Stimulated activated CD4-positive, alpha-beta T cell treated with anti-CD3 and anti-CD28 coated beads, Interleukin-12 subunit alpha, Interleukin-12 subunit beta, amount 100 ng/mL, for 24 hours (primary cell): ENCODE measurements at places on chromosomes 2 and 18.
A peak's percentile ranks its signal among the peaks of the same experiment; 100 is the strongest.

GRCh38 chr18:76486574-76486973 is 8.5 kb downstream of the ZNF516 start:
- no peak for DNase-seq

GRCh38 chr18:68694316-68694715 is 20.6 kb downstream of the TMX3 start:
- DNase-seq = no peak

- DNase-seq = peak; percentile 87
These were observed 431 bp upstream of the SEC11C start for GRCh38 chr18:59139291-59139614.

GRCh38 chr2:206442833-206443734 is at the start of gene ADAM23:
Gene ADAM23, plus strand, starts transcription at chr2:206443532. Its CDS starts 335 bp downstream, at chr2:206443867.
- DNase-seq = peak; percentile 28

DNA sequence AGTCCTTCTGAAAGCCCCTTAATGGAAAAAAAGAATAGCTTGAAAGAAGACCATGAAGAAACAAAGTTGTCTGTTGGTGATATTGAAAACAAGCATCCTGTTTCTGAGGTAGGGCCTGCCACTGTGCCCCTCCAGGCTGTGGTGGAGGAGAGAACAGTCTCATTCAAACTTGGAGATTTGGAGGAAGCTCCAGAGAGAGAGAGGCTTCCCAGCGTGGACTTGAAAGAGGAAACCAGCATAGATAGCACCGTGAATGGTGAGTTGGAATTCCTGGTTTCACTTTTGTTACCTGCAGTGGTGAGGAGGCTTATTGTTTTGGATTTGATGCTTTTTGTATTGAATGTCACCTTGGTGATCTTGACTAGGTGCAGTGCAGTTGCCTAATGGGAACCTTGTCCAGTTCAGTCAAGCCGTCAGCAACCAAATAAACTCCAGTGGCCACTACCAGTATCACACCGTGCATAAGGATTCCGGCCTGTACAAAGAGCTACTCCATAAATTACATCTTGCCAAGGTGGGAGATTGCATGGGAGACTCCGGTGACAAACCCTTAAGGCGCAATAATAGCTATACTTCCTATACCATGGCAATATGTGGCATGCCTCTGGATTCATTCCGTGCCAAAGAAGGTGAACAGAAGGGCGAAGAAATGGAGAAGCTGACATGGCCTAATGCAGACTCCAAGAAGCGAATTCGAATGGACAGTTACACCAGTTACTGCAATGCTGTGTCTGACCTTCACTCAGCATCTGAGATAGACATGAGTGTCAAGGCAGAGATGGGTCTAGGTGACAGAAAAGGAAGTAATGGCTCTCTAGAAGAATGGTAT is 13.3 kb downstream of the SLC20A1 start:
- no peak for DNase-seq

- no peak for DNase-seq
These were observed 125.8 kb downstream of the GALNT14 start for GRCh38 chr2:31012406-31012805.

GRCh38 chr18:23422751-23423418 is 30.2 kb upstream of the RIOK3 start:
- no peak for DNase-seq

GRCh38 chr2:241314226-241315092 is 1.0 kb downstream of the HDLBP start:
- no peak for DNase-seq

GRCh38 chr2:13652531-13653313 is 936.0 kb downstream of the TRIB2 start:
- no peak for DNase-seq

DNA sequence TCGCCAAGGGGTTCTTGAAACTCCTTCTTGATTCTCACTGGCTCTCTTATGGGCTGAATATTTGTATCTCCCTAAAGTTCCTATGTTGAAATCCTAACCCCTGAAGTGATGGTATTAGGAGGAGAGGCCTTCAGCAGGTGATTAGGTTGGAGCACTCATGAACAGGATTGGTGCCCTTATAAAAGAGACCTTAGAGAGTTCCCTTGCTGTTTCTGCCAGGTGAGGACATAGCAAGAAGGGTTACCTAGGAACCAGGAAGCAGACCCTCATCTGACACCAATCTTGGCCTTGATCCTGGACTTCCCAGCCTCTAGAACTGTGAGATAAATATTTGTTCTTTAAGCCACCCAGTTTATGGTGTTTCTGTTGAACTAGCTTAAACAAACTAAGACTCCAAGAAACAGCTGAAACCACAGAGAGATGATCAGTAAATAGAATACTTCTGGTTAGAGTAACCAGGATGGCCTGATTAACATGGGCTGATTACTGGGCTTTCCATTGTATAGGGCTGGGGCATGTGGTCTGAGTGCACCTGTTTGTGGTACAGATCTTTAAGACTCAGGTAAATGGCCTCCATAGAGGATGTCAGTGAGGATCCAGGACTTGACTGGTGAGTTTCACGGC is 7.7 kb upstream of the CDC42EP3 start:
- DNase-seq = no peak

GRCh38 chr2:19643117-19643518 is 258.7 kb downstream of the TTC32 start:
- DNase-seq = no peak

DNA sequence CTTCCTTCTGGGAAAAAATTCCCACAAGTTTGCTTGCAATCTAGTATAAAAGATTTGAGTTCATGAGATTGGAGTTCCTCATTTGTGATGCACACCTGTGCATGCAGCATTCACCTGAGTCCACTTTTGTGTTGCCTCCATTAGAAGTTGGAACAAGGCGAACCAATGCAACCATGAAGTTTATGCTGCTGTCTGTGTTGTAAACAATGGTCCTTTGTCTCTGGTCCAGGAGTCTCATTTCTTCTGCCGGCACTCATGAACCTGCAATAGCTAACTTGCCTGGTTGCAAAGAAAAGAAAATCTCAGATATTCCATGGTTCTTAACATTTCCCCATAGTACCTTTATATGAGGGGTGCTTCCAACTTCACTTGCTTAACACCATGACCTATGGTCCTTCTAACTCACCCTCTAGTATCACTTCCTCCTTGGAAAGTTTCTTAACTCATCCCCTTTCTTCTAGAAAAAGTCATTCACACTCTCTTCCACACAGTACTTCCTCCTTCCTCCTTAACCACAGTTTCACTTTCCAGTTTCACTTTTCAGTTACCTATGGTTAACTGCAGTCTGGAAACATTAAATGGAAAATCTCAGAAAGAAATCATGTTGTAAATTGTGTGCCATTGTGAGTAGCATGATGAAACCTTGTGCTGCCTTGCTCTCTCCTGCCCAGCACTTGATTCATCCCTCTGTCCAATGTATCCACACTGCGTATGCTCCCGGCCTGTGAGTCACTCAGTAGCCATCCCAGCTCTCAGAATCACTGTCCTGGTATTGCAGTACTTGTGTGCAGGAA is 128.8 kb upstream of the TRIB2 start:
- DNase-seq = no peak

DNA sequence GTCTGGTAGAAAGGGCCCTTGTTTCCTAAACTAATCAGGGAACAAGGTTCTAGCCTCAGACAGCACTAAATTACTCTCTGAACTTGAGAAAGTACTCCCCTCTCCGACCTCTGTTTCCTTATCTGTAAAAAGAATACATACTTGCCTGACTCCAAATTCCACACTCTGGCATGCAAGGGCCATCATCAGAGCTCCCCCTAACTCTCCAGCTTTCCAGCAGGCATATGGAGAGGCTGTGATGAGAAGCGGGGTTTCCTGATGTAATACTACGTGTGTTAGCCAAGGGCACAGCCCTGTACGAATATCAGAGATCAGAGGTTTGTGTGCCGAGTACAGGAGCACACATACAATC is 1.8 kb upstream of the EVA1A start:
- no peak for DNase-seq

DNA sequence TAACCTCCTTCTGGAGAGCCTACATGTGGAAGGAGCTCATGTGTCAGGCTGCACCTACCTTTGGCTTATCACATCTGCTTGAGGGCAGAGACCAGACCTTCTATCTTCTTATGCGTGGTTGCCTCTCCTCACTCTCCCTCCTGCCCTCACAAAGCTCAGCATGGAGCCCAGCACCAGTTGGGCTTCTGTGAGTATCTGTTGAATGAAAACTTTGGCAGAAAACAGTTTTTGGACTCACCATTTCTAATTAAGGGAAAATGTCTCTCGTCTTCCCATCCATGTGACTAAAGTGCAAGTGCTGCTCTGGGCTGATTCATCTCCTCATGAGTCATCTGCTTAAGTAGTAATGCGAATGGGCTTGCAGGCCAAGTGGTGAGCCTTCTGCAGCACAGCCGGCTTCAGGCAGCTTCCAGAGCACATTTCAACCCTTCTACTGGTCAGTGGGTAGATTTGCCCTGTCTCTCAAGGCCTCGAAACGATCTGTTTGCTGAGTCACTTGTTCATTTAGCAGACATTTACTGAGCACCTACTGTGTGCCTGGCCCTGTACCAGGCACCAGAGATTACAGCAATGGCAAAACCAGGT is 102.6 kb downstream of the VSNL1 start:
- DNase-seq = no peak
